ENCODE measurements at places on chromosomes 5 and 9.
A peak's percentile ranks its signal among the peaks of the same experiment; 100 is the strongest.

DNA sequence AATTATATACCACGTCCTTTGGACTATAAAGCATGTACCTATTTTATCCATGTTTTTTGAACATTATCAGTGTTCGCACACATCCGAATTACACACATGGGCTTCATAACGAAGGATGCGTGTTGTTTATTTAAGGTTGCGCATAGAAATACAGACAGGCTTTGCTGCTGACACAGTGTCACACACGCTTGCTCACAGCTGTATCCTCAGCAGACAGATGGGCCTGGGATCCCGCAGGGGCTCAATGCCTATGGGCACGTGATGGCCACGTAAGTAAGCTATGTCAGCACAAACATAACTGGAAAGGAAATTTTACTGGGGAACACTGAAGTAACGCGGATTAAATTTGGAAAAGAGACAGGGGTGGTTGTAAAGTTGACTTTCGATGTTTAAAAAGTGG lies 76.6 kb downstream of the OTULIN start:
- DNase-seq, result no peak

DNA sequence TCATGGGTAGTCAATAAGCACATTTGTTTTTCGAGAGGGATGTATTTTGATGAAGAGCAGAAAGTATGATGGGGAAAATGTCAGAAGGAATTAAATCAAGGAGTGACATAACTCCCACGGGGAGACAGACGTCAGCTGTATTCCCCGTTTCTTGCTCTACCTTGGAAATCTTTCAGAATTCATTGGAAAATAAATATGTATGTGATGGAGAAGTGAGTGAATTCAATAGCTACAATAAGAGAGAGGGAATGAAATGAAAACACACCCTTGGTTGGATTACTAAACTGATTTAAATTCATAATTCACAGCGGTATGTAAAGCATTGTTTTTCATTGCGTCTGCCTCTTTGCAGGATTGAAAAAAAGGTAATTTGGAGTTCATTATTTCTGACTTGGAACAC lies 209.7 kb upstream of the KLF4 start:
- DNase-seq, result no peak

DNA sequence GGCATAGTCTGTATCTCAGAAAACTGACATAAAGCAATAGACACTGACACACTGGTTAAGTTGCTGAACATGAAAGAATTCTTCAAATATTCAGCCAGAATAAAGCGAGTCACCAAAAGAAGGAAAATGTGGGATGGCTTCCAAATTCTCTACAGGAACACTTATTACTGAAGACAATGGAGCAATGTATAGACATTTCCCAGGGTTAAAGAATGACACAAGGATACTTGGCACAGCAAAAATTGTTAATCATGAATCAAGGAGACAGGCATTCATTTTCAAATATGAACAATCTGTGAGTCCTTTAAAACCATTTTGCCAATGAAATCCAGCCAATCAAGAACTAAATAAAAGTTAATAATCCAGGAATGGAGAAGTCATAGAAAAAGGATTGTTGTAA lies 92.5 kb downstream of the MTX3 start:
- DNase-seq, result no peak

DNA sequence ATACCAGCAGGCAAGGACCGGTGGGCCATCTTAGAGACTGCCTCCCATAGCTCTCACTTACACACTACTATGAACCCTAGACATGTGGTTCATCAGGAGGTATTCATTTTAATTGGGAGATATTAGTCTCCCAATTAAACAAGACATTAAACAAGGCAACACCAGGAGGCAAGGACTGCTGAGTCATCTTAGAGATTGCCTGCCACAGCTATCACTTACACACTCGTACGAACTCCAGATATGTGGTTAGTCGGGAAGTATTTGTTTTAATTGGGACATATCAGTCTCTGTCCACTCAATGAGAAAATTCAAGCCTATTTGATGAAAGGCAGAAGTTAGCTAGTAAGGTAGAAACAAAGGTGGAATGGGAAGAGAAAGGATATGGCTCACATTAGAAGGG lies 343.9 kb downstream of the NFIB start:
- DNase-seq, result peak; percentile 26

DNA sequence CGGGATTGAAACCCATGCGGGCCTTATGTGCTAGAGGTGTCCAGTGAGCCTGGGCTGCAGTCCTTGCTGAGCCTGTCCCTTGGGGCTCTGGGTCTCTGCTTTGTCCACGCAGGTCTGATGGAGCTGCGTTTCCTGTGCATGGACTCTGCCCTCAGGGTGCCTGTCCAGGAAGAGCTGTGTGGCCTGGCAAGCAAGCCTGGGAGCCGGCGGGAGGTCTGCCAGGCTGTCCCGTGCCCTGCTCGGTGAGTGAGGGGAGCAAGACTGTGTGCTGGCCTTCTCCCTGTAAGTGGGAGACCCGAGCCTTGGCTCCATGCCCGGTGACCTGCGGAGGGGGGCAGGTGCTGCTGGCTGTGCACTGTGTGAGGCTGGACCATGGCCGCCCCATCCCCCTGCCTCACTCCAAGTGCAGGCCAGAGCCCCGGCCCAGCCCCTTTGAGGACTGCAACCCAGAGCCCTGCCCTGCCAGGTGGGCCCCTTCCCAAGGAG lies 11.2 kb upstream of the CACFD1 start:
- no peak for DNase-seq

DNA sequence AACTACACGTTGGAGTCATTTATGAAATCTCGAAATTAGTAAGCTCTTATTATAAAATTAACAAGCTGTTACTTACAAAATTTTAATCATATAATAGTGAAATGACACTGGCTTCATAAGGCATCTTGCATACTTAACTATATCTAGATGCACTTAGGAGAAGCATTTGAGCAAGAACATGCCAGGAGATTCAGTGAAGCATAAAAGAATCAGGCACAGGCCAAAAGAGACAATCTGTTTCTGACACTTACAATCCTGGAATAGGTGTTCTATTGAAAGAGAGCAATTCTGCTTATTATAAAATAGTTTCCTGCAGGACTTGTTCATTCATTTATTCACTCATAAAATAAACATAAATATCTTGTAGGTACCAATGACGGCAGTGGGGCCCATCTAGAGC lies 1152.2 kb upstream of the CDH6 start:
- no peak for DNase-seq

- DNase-seq, result no peak
Measured at GRCh38 chr5:18370531-18370930, 736.3 kb downstream of the TAF11L14 start.

All from mesenchymal stem cell (in vitro differentiated cells and primary cell).